Stimulated activated CD4-positive, alpha-beta T cell treated with anti-CD3 and anti-CD28 coated beads, Interleukin-4, amount 100 ng/mL, for 48 hours (primary cell): ENCODE measurements at places on chromosomes 1 and 21.
A peak's percentile ranks its signal among the peaks of the same experiment; 100 is the strongest.

DNA sequence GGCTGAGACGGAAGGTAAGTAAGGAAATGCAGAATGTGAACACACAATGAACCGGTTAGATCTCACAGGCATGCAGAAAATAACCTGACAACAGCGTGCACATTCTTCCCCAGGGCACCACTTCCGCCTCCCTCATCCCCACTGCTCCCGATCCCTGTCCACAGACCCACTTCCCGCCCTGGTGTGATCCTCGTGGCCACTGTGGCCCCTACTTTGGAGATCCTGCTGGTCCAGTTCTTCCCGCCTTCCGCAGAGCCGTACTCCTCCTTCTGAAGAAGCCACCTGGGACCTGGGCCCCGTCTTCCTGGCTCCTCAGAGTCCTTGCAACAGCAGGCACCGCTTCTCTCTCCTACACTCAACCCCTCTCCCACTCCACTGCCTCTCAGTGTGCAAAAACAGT, 1.4 kb upstream of the GSTM4 start:
- no peak for DNase-seq

- no peak for DNase-seq
Measured at GRCh38 chr1:66745451-66745850, 6.8 kb upstream of the DYNLT5 start.

- DNase-seq: no peak
Measured at GRCh38 chr21:42931560-42932235, 6.3 kb upstream of the ERVH48-1 start.

GRCh38 chr1:8752921-8753713, 64.3 kb downstream of the RERE start:
- DNase-seq: no peak

DNA sequence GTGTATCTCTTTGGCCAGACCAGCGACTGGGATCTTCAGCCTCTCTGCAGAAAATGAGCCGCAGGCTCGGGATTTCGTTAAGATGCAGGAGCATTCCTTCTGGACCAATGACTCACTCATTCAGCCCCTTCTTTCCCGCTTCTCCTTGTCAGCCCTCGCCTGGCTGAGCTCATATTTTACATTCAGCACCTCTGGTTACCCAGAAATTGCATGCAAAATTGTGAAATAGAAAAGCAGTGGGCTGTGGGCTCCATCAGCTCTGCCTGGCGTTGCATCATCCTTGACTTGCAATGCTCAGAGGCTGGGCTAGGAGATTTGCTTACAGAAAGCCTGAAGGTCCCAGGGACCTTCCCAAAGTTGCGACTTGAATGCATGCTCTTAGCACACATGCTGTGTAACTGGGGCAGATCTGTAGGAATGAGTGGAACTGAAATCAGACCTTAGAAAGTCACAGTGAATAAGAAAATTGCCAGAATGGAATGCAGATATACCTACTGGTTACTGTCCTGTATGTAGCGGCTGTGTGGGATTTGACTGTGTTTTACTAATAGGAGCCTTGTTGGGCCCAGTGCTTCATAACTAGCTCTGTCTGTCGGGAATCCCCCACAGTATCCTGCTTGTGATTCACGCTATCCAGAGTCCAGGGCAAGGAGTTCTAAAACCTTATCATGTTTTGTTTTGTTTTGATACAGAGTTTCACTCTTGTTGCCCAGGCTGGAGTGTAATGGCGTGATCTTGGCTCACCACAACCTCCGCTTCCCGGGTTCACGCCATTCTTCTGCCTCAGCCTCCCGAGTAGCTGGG, 444.8 kb downstream of the KIF26B start:
- DNase-seq: no peak

- DNase-seq: no peak
Measured at GRCh38 chr1:208772891-208773290, 528.7 kb upstream of the PLXNA2 start.

DNA sequence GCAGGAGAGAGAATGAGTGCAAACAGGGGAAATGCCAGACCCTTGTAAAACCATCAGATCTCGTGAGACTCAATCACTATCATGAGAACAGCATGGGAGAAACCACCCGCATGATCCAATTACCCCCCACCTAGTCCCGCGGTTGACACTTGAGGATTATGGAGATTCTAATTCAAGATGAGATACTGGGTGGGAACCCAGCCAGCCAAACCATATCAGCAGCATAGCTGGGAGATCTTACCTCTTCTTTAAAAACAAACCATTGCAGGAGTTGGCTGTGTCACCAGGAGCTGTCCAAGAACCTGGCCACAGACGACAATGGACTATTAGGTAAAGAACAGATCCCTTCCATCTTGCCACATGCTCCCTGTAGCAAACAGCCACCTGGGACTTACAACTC, 422.7 kb downstream of the MATN1 start:
- no peak for DNase-seq

DNA sequence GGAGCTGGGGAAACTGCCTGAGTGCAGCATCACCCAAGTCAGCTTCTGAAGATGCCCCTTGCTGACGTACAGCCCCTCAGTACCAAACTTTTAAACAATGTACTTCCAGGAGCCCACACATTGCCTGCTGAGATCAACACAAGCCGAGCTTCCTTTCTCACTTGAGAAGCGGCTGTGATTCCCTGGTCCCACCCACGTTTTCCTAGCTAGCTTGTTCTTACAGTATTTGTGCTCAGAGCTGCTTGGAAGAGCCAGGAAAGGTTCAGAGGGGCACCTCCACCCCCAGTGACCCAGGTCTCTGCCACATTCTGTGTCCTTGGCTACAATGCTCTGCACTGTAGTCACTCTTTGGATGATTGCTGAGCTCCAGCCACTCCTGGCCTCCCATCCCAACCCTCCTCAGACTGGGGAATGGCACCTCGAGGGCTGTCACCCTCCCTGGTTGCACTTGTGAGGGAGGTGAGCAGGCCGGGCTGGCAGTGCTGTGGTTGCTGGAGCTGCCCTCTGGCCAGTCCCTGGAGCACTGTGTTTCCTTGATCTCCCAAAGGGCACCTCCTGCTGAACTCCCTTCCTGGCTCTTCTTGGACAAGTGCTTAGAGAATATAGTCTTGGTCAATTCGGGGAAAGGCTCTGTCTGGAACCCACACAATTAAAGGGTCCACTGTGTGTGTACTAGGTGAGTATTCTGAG, 355.1 kb downstream of the AJAP1 start:
- DNase-seq: no peak

- DNase-seq: no peak
Measured at GRCh38 chr1:178520803-178521202, 7.9 kb downstream of the TEX35 start.

DNA sequence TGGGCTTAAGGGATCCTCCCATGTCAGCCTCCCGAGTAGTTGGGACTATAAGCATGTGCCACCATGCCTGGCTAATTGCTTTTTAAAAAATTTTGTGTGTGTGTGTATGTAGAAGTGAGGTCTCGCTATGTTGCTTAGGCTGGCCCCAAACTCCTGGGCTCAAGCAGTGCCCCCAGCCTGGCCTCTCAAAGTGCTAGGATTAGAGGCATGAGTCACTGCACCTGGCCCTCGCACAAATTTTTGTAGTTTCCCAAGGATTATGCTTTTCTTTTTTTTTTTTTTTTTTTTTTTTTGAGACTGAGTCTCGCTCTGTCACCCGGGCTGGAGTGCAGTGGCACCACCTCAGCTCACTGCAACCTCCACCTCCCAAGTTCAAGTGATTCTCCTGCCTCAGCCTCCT, 144.4 kb upstream of the HNRNPU start:
- DNase-seq: no peak

GRCh38 chr1:47643306-47644211, 205.7 kb downstream of the FOXD2 start:
- DNase-seq: no peak

DNA sequence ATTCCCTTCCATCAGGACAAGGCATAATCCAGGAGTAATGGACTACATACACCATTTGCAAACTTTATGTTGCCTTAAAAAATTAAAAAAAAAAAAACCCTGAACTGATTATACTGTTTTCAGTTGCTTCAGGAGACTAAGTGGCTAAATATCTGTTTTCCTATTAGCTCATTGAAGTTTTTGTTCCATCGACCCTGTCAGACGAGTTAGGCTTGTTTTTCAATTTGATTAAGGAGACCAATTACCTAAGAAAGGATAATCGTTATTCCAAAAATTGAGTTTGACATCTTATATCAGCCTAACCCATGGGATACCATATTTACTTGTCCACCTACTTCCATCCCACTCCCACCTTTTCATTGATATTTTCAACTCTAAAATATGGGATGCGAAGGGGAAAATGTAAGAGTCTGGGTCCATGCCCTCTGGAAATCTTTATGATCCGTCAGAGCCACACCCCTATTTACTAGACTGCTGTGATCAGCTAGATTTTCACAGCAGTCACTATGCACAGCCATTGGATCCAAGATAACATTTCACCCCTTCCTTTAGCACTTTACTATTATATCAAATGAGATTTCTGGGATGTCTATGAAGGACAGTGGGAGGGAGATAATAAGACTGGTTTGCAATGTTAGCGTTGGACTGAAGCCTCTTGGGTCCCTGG, 41.0 kb downstream of the IL12RB2 start:
- no peak for DNase-seq

DNA sequence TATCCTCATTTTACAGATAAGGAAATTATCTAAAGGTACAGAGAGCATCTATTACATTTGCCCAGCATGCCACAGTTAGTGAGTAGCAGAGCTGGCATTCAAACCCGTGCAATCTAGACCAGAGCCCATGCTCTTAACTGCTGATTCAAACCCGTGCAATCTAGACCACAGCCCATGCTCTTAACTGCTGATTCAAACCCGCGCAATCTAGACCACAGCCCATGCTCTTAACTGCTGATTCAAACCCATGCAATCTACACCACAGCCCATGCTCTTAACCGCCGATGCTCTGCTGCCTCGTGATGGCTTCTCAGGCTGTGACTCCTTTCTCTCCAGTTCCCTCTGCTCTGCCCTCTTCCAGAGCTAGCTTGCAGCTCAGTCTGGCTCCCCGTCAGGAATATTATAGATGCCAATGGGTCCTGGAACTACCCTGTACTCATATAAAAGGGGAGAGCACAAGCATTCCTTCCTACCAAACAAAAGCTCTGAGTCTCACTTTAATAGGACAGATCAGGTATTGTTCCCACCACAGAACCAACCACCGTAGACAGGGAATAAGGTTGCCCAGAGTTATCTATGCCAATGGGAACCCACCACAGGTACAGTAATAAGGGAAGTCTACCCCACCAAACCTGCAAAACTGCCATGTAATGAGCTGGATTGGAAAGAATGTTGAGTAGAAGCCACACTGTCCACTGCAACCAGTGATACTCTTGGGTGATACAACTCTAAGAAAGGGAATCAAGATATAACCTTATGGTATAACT, 78.4 kb downstream of the SMYD3 start:
- DNase-seq: no peak

GRCh38 chr1:36673202-36673601, 190.5 kb upstream of the CSF3R start:
- DNase-seq: no peak

GRCh38 chr21:36053715-36054062, 6.6 kb downstream of the SETD4 start:
- DNase-seq: no peak

DNA sequence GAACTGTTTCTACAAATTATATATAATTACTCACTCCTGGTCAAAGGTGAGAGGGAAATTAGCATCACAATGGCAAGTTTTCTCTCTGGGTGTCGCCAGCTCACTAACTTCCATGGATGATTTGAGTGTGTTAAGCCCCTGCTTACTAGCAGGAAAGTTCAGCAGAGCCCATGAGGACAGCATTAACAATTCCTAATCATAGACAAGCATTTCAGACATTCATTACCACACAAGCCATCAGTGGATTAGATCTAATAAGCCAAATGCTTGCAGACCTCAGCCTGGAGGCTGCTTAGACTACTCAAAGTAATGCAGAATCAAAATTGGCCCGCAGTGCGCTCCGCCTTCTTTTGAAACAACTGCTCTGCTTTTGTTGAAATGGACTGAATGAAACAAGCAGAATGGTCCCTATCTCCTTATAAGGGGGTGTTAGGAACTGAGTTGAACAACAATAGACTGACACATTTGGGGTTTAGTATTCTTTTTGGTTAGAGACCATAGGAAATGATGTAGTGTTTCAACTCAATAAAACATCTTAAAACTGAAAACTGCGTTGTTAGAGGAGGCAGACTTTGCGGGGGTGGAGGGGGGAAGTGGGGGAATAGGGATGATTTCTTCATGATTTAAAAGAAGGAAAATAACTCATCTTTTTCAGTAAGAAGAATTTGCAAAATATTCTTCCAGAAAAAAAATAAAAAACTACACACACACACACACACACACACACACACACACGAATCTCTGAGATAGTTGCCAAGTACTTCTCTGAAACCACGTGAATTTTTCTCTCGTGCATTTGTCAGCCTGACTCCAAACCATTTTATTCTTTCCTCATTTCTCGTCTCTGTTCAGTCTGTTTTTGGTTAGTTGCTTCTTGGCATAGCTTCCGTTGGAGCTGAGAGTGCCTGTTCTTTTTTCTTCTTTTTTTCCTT, 54.6 kb downstream of the GORAB start:
- no peak for DNase-seq

- DNase-seq: no peak
Measured at GRCh38 chr21:25956993-25957714, 213.4 kb downstream of the APP start.

DNA sequence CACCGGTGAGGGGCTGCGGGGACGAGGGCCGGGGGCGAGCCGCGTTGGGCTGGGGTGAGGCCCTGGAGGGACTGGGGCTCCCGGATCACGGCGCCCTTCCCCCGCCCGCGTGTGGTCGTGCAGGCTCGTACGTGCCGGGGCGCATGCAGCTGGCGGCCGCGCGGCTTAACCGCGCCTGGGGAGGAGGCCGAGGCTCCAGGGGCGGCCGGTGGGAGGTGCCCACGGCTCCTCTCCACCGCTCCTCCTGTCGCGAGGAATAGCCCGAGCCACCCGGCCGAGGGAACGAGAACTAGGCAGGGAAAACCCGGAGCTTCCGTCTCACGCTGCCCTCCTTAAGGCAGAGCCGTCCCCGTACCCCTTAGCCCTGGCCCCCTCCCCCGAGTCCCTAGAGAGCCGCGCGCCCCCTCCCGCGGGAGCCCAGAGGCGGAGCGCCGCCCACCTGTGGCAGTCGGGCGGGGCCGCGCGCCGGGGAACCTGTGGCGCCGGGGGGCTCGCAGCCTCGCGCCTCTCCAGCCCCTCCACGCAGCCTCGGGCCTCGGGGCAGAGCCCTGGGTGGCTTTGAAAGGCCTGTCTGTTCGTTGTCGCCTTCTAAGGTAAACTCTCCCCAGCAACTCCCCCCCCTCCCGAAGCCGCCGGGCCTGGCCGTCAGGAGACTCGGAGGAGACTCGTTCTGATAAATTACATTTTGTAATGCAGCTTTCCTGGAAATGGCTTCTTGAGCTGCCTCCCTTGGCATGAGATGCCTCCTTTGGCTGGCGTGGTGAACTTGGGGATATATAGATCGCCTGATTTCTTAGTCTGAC, 746 bp downstream of the AK4 start:
- DNase-seq: peak; percentile 46

DNA sequence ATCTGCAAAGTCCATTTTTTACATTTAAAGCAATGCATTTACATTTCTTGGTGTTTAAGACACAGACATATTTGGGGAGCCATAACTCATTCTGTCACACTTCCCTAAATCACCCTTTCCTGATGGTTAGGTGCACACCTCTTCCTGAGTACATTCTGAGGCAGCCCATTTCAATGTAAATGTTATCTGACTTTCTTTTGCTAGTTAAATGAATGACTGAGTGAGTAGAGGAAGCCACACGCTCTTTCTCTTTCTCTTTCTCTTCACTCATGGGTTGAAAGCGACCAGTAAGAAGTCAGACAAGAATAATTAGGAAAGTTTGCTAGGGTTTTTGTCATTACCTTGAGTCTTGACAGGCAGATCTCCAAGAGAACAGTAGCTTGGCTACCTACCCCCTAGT, 143.1 kb downstream of the S1PR1 start:
- DNase-seq: no peak

- DNase-seq: no peak
Measured at GRCh38 chr1:112048421-112048820, 59.0 kb upstream of the KCND3 start.
